ENCODE measurements at places on chromosomes 5 and 9.

- peak; percentile 35 for DNase-seq
Measured at GRCh38 chr9:133112663-133113026, 8.4 kb downstream of the RALGDS start.

DNA sequence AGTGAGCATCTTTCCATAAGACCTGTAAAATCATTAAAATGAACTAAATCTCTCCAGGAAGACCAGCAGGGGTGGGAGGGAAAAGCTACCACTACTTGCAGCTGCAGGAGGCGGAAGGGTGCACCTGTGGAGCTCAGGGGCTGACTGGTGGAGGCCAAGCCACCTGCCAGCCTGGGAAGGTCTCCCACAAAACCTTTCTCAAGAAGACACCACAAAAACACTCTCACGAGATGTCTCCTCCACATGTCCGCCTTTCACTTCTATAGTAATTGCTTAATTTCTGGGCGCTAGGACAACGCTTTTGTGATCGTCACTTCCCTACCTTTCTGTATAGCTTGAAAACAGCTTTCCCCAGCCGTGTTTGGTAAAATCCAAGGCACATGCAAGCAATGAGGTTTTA is 114.4 kb downstream of the ROR2 start:
- DNase-seq: no peak

- DNase-seq: no peak
Measured at GRCh38 chr5:51433052-51433710, 49.9 kb downstream of the ISL1 start.

GRCh38 chr9:126020836-126021235 is 273.7 kb downstream of the PBX3 start:
- DNase-seq: no peak

DNA sequence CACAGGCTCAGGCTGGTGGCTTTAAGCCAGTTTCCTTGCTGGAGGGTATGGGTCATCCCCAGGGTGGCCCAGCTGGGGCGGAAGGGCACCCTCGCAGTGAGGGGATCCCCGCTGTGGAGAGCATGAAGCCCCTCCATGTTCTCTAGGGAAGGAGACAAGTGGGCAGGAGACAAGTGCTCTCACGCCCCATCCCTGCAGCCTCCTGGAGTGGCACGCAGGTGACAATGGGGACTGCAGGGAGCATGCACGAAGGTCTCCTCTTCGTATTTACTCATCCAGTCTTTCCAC is 83.3 kb downstream of the GTF3C4 start:
- no peak for DNase-seq

GRCh38 chr9:79301551-79302391 is 270.0 kb upstream of the TLE4 start:
- DNase-seq: no peak

DNA sequence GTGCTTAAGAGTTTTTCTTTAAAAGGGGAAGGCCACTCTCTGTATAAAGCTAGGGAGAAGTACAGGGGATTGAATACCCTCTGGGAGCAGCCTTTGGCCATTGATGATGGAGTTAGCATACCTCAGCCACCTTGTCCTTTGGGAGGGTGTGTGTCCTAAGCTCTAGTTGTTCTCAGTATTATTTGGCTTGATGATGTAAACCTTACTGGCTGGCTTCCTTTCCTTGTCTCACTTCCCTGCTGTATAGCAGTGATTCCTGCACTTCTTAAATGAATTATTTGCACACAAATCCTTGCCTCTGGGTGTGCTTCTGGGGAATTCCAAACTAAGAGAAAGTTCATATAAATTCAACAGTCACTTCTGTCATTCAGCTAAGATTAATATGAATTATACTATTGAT is 234.9 kb upstream of the RIOK2 start:
- DNase-seq: no peak

DNA sequence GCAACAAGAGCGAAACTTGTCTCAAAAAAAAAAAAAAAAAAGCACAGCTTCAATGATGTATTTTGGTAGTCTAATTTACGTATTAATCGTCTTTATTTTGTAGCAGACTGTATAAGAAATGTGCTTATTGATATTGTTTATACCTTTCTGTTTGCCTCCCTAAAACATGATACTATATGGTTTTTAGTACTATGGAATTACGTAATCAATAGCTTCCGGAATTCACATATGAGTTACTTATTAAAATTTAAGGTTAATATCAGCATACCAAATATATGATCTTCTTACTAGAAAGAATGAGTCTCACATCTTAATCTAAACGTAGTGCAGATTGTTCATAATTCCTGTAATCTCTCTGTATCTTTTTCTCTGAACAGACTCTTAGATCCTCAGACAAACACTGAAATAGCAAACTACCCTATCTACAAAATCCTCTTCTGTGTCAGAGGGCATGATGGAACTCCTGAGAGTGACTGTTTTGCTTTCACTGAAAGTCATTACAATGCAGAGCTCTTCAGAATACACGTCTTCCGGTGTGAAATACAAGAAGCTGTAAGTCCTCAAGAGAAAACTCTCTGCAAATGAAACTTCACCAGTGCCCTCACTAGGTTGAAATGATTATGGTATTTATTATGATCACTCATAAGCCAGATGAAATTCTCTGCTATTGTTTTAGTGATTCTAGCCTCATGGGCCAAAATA is 44.4 kb upstream of the GPR21 start:
- no peak for DNase-seq

GRCh38 chr5:67989456-67989855 is 226.1 kb upstream of the PIK3R1 start:
- DNase-seq: no peak

DNA sequence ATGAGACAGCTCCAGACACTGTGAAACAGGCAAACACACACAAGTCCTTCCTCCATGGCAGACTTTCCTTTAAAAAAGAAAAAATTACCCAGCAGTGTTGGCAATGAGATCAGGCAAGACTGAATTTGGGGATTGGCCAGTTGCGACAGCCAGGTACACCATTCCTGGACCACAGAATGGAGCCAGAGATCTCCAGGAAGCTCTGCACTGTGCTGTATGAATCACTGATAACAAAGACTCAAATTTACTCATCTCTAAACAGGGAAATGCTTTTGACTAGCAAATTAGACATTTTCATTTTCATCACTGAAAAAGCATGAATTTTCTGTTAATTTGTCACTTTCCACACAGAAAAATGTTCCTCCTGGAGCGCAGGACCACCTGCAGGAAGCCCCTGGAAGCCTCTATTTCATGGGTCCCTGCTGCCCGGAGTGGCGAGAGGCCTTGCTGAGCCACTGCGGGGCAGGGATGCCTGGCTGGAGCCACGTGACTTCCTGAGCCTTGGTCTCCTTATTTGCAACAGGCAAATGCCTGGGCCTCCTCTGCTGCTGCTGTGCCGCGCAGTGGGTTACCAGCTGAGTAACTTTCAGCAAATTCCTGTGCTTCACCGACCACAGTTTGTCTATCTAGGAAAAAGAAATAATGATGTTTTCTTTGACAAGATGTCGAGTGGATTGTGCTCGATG is 185.9 kb upstream of the ZNF618 start:
- no peak for DNase-seq

DNA sequence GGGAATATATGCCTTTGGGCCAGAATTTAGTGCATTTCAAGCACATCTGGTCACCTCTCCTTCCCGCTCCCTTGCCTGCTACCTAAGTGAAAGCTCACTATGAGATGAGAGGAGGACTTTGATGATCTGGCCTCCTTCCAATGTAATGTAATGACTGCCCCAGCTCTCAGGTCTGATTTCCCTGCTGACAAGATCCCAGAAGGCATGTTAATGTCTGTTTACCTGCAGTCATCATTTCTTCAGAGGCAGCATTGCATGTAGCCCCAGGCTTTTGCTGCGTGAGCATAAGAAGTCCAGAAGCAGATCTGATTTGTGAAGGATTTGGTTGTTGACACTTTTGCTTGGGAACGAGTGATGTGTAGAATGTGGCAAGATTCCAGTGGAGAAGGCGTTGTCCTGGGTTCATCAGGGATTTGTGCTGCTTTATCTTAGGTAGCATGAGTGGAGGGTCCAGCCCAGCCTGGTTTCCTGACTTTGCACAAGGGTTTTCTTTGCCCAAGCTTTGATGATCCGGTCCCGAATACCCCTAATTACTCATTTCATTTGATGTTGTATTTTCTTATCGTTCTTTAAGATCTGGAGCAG is 192.7 kb downstream of the GOLPH3 start:
- DNase-seq: no peak

DNA sequence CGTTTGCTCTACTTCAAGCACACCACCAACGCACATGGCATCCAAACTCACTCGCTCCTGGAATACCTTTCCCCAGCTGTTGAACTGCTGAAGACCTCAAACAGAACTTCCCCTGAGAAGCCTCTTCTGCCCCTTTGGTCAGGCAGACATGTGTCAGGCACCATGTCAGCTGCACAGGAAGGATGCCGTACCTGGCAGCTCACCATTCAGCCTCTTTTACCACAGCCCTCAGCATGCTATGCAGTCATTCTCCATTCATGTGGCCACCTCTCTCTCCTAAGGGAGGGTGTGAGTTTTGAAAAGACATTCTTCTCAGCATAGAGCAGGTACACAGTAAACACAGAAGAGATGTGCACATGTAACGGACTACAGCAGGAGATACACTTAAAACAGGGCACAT is 14.2 kb downstream of the IL4 start:
- DNase-seq: peak; percentile 22

DNA sequence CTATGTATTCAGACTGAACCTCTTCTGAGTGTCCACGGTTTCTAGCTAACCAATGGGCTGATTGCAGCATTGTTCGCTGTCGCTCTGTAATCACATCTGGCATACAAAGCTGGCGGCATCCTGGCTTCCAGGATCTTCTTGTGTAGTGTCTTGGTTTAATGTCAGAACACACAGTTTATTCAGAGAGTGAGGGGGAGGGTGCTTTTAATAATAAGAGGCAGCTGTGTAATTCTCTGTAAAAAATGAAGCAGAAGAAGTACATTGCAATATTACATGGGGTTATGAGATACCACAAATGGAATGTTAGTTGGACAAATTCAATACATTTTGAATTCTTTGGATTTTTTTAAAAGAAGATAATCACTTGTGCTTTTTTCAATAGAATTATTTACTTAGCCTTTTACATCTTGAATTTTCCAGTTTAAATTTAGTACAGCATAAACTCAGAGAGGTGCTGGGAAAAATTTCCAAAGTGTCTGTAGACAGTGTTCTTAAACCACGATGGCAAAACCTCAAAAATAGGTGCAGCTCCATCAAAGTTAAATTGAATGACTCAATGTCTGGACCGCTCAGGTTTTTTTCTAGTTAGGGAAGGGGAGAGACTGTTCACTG is 206.0 kb downstream of the PCSK1 start:
- no peak for DNase-seq

GRCh38 chr9:136365775-136366222 is 2.3 kb upstream of the DNLZ start:
- DNase-seq: no peak

DNA sequence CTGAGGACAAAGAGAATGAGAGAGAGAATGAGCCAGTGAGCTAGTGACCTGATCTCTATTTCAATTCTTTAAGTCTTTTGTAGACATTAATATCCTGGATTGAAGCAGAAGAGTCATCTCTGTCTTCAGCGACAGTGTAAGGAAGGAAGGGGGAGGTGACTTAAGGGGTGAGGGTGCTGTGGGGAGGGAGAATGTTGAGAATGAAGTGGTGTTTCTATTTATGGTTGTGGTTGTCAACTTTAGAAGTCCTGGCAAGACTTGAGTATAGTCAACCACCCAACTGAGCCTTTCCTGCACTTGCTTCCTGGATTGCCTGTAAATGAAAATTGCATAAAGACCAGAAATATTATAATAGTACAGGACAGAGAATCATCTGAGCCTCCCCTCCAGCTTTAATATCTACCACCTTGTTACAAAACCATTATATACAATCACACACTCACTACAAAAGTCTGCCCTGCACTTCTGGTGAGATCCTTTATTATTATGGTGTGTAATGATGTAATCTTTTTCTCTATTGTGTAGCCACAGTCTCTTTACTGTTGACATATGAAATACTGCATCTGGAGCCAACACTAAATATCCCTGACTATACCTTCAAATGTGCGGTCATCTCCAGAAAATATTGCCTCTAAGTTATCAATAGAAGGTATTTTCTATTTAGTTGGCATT is 91.7 kb downstream of the NTRK2 start:
- DNase-seq: no peak

DNA sequence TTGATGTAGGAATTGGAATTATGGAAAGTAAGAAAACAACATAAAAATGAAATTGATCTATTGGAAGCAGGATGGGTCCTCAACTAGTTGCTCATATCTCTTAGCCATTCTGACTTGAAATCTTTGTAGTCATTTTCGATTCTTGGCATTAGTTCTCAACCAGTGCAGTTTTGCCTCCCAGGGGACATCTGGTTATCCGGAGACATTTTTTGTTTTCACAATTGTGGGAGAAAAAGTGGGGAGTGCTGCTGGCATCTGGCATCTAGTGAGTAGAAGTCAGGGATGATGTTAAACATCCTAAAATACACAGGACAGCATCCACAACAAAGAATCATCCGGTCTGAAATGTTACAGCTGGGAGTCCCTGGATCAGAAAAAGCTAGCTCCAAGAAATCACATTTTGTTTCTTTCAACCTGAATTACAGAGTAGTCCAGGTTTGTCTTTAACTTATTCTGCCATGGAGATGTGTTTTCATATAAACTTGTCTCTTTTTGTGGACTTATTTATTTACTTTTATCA is 74.9 kb downstream of the FBXL7 start:
- no peak for DNase-seq

DNA sequence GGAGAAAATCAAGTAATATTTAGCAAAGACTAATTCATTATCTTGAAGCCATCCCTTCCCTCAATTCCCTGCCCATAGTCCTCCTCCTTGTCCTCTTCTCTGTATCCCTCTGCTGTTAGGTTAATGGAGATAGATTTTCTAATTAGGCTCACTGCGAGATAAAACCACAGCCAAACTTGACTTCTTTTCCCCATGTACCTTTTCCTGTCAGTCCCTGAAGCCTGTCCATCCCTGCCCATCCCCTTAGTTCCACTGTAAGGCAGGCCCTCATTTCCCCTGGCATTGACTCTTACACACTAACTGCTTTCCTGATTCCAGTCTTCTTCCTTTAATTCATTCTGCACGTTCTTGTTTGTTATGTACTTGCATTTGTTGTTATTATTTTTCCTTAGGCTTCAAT is 1.2 kb downstream of the TLR4 start:
- DNase-seq: no peak

GRCh38 chr5:112583166-112583565 is 154.5 kb upstream of the APC start:
- no peak for DNase-seq

- no peak for DNase-seq
Measured at GRCh38 chr9:120536949-120537640, 42.9 kb downstream of the CDK5RAP2 start.

GRCh38 chr9:28801144-28801799 is 1228.0 kb upstream of the C9orf72 start:
- DNase-seq: no peak

DNA sequence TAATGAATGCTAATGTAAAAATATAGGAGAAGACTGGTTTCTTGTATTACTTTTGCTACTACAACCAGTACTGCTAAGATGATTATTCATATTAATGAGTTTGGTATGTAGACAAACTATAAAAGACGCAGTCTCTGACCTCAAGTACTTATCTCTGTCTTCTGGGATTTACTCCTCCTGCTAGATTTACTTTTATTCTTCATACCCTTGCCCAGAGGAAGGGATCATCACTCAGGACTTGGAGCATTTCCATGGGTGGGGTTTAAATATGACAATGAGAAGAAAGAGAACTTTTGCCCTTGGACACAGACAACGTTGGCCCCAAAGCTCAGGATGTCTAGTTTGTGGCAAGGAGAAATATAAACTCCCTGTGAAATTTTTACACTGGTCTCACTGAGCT is 126.1 kb downstream of the BNC2 start:
- no peak for DNase-seq

All from activated naive CD4-positive, alpha-beta T cell treated with Interleukin-2 at 50 U/mL for 16 hours (primary cell).